ENCODE measurements at places on chromosomes 1 and 21.
A peak's percentile ranks its signal among the peaks of the same experiment; 100 is the strongest.

- DNase-seq, result no peak
Measured at GRCh38 chr1:41671116-41671755, 186.8 kb upstream of the EDN2 start.

DNA sequence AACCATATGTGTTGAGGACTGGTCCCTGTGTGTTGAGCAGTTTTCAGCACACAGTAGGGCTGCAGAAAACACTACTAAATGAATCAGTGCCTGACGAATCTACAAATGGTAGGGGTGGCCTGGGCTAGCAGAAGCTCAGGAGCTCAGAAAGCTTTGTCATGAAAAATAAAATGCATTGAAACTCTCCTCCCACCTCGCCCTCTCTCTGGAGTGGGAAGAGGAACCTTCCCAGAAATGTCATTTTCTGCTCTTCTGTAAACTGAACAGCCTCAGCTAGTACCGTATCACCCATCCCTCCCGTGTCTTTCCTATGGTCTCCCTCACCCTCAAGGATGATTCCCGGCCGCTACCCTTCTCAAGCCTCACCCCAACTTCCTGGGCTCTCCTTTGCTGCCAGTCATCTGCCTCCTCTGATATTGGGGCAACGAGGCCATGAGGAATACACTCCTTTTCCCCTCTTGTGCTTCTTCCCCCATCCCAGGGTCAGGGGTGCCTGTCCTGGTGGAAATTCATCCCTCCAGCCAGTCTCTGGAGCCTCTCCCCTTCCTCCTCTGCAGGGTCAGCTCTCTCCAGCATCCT, 734.5 kb downstream of the PTPRU start:
- DNase-seq, result no peak

GRCh38 chr1:192474080-192474683, 101.4 kb upstream of the RGS1 start:
- DNase-seq, result peak; percentile 29

DNA sequence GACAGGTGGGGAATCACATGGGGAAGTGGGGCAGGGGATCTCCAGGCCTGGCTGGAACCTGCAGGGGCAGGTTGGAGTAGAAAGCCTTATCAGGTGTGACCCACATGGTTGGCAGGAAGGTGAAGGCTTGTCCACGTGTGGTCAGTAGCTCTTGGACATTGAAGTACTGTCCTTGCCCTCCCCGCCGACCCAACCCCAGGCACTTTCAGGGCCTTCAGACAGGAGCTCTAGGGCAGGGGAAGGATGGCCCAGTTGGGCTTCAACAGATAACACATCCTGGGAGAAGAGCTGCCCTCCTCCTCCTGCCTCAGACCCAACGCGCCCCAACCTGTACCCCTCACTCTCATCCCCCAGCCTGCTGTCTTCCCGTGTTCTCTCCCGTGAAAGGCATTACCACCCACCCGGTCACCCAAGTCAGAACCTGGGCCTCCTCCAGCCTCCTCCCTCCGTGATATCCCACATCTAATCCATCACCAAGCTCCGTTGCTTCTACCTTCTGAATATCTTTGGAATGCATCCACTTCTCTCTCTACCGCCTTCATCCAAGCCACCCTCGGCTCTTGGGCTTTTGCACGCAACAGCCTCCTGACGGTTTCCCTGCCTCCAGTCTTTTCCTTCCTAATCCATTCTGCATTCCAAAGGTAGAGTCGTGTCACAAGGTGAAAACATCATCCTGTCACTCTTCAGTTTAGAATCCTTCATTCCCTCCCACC, 15.9 kb downstream of the PTPRF start:
- DNase-seq, result no peak

- DNase-seq, result peak; percentile 87
Measured at GRCh38 chr1:39720094-39720999, 18.3 kb upstream of the PPIE start.

- no peak for DNase-seq
Measured at GRCh38 chr1:199948587-199949280, 78.8 kb upstream of the NR5A2 start.

DNA sequence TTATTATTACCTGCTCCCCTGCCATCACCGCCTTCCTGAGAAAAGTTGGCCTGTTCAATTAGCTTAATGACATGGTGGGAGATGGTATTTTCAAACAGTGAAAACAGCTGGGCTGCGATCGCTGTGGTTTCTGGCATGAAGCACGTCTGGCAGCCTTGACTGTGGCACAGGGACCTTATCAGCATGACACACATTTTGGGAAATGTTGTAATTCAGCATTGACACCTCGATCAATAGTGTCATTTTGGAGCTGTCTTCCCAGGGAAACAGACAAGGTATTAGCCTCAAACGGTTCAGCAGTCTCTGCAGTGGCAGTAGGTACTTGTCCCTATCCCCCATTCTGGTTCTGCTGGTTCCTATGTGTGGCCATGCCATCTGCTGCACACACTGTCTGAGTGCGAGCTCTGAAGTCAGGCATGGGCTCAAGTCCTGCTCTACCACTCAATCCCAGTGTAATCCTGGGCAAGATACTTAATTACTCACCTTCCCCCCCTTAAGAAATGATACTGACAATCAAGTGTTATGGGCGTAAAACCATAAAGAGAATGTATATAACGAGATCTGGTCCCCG, 154.5 kb upstream of the KCND3 start:
- peak; percentile 70 for DNase-seq

- no peak for DNase-seq
Measured at GRCh38 chr21:21788591-21788990, 790.4 kb downstream of the NCAM2 start.

- no peak for DNase-seq
Measured at GRCh38 chr1:3807769-3808168, 11.5 kb upstream of the LRRC47 start.

GRCh38 chr1:53410100-53410541, 49.1 kb upstream of the DMRTB1 start:
- DNase-seq, result no peak

GRCh38 chr1:230167419-230167852, 100.4 kb downstream of the GALNT2 start:
- DNase-seq, result peak; percentile 33

DNA sequence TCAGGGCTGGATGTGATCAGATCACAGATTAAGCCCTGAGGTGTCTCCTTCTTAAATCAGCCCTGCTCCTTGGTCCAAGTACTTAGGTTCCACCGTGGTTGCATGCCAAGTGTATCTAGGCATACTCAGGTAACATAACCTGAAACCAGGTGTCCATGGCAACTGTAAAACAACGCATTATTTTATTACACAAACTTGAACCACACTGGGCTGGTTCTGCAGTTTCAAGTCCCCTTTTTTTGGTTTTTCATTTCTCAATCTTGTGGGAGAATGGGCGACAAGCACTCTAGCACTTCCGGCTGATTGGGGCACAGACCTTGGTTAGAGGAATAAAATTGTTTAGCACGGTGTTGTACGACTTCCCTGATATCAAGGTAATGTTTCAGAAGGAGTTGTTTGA, 65.2 kb downstream of the GBP6 start:
- no peak for DNase-seq

- DNase-seq, result no peak
Measured at GRCh38 chr1:4894566-4894965, 240.2 kb downstream of the AJAP1 start.

DNA sequence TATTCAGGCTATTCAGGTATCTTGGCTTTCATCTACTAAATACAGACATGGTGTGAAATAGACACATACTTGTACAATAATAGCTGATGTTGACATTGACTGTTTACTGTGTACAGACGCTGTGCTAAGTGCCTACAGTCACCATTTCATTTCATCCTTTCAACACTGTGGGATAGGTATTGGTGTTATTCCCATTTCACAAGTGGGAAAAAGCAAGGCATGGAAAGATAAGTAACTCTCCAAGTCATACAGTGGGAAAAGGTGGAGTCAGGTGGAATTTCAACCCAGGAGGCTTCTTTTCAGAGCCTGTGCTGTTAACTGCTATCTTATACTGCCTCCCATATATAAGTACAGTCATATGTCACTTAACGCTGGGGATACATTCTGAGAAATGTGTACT, 49.6 kb upstream of the ATP1A1 start:
- no peak for DNase-seq

GRCh38 chr21:34846601-34847112, 177.9 kb downstream of the CLIC6 start:
- no peak for DNase-seq

GRCh38 chr1:38006008-38006828, 904 bp upstream of the FHL3 start:
- no peak for DNase-seq

DNA sequence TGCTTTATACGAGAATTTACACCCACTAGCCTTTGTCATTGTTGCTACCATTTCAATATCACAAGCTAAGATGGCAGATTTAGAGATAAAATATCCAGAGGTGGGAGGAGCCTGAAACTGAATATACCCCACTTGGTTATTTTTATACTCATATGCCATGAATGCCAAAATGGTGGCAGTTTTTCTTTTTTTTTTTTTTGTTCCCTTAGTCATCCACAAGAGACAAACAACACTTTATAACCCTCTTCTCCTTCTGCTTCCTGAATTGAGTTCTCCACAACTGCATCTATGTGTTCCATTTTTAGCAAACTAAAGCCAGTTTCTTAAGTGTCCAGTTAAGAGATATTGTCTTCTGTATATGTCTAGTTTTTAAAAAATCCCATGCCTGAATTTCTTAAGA, 558.4 kb downstream of the LMO4 start:
- DNase-seq, result no peak

DNA sequence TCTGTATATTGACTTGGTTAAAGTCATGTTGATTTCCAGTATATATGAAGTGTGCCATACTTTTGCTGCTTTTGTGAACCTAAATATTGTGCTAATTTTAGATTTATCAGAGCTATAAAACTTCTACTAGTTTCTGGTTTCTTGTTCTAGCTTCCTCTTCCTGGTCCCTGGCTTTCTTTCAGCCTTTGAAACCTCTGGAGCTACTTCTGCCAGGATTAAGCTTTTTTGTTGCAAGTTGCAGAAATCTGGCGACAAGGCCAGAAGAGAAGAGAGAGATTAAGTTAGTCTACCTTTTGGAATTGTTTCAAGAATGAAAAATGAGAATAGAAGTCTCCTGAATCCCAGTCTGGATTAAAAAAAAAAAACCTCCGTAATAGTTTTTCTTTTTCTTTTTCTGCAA, 13.5 kb downstream of the RNF2 start:
- no peak for DNase-seq
